ENCODE measurements at places on chromosomes 6 and 20.

DNA sequence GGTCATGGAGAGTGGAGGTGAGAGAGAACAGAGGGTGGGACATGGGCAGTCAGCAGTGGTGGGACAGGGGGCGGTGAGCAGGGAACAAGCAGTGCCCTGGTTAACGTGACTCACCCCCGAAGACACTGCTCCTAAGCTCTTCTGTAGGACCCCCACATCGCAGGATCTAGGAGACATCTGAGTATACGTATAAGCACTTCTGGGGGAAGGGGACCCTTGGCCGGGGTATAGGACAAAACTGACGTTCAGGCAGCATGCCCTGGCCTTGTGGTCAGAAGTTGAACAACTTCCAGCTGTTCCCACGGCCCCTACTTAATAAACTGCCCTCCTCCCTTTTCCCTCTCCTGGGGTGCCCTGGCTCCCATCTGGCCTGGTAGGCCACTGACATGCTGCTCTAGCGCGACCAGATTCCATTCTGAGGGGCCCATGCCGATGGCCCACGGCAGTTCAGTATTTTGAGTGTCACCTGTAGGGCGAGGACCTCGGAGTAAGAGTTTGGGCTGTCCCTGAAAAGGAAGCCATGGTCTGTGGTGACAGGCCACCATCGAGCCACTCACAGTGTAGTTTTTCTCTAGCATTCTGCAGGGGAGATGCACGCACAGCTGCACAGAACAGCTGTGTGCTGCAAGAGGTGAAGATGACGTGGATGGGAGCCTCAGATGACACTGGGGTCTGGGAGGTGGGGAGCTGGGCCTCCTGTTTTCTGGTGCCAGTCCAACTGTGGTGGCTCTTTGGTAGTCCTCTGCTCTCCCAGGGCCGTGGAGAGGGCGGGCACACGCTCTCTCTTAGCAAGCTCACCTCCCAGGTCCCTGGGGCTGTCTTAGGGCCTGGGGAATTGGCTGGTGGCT, 38.4 kb downstream of the PPP1R3G start:
- no peak for DNase-seq

GRCh38 chr6:105964979-105965760, 121.0 kb upstream of the PRDM1 start:
- no peak for DNase-seq

- no peak for DNase-seq
Measured at GRCh38 chr6:112485827-112486212, 138.7 kb downstream of the RFPL4B start.

- peak; percentile 8 for DNase-seq
Measured at GRCh38 chr6:138454981-138455706, 44.1 kb downstream of the NHSL1 start.

DNA sequence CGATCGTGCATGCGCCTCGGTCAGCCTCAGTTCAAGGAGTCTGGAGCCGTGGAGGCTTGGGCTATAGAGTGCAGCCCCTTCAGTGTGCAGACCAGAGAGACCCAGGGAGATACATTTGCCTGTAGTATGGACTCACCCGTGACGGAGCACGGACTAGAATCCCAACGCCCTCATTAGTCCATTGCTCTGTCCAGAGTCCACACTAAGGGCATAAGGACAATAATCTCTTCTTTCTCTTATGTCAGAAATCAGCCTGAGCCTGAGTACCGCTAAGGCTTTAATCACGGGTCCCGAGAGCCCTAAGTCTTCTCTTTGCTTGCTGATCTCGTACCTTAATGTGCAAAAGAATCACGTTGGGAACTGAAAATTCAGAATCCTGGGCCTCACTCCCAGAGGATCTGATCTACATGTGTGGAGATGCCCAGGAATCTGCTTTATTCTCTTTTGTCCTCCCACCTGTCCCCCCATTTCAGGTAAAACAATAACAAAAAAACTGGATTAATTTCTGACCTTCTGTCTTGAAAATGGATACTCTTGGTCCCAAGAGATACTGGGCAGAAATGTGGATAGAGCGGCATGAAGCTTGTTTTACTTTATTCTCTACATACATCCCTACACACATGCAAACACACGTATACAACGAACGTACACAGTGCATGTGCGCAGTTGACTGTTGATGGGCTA, 671 bp downstream of the BPHL start:
- DNase-seq: no peak

DNA sequence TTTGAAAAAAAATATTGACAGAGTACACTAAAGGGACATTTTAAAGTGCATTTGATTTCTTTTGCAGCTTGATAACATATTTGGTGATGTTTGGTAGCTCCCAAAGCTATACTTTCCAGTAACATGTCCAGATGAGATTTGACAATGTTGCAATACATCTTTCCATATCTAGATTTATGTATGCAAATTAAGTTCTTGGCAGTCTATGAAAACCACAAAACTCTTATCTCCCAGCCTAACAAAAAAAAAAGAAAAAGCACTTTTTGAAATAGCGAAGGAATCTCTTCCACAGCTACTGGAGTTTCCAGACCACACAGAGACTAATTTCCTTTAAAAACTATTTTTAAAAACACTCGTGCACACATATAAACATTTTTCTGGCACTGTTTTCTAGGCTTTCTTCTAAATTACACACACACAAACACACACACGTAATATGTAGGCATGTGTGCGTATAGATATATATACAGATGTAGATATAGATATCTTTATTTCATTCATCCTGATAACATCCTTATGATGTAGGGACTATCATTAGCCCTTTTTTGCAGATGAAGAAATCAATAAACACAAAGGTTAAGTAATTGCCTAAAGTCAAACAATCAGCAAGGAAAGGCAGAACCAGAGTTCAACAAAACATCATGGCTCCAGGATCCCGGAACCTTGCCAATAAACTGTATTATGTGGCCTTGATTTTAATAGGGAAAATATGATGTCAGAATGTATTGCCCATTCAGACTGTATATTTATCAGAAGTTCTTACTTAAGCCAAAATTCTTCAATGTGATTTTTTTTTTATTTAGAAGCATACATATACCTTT, 93.3 kb downstream of the ADGRB3 start:
- DNase-seq: no peak

- DNase-seq: no peak
Measured at GRCh38 chr20:31815408-31816188, 3.6 kb upstream of the MYLK2 start.

GRCh38 chr20:48972816-48973215, 51.3 kb downstream of the ARFGEF2 start:
- DNase-seq: no peak

DNA sequence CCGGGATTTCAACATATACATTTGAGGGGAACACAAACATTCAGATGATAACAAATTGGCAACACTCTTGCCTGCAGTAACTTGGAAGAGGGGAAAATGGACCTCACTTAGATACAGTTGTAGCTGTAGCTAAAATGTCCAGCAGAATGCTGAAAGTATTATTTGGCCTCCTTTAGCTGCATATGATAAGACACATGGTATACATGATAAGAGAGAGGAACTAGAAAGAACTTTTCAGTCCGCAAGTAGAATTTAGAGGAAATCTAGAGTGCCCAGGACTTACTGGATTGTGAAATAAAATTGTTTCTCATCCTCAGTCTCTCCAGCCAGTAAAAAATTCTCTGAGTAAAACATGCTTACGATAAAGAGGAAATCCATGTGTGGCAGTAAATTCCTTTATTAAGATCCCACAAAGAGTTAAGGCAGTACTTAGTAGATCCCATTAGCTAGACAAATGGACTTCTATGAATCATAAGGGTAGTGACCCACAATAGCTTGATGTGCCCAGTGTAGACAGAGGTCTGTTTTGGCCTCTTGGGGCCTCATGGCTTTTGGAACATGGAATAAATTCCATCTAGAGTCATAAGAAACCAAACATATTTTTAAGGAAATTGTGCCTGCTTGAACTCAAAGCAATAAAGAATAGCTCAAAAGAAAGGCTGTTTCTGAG, 87.9 kb upstream of the RBM24 start:
- no peak for DNase-seq

DNA sequence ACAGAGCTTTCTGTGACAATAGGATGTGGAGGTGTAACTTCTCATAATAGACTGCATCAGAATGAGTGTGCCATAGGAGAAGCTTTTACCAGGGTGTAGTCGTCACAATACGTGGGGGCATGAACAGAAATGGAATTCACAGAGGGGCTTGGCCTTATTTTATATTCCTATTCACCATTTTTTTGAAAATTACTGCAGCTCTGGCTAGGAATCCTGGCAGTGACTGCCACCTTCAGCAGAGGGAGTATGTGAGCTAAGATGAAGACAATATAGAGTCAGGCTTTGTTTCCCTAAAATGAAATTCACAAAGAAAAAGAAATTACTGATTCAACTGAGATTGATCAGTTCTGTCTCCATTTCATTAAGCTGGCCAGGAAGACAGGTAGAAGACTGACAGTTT, 13.9 kb downstream of the TOMM6 start:
- no peak for DNase-seq

GRCh38 chr6:37106982-37107491, 62.9 kb upstream of the PIM1 start:
- DNase-seq: no peak

DNA sequence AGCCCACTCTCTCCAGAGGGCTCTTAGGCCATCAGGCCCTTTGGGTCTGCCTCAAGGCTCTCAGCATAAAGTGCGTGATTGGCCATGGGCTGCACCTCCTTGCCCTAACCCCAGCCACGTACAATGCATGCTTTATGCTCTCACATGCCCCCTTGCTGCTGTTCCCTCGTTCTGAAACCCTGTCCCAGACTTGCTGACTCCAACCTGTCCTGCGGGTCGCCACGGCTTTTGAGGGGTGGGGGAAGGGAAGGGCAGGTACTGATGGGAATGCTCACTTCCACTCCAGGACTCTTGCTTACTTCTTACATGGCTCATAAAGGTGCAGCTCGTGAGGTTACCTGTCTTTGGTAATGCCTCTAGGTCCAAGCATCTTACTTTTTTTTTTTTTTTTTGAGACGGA, 6.0 kb downstream of the ARMC12 start:
- no peak for DNase-seq

DNA sequence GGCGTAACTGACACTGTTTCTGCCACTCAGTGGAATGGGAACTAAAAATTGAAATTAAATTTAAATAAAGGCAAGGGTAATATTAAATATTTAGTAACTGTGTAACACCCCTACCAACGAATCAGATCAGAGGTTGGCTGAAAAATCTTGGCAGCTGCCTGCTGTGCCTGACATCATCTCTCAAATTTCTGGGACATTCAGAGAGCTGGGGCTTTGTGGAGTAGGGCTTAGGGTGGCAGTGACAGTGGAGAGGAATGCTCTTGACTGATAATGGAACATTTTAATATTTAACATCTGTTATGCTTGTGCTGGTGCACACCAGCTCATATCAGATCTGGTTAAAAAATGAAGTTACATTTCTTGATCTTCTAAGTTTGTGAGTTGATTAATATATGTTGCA, 62.2 kb downstream of the RFPL4B start:
- no peak for DNase-seq

- no peak for DNase-seq
Measured at GRCh38 chr6:11152581-11152980, 41.1 kb upstream of the ERVFRD-1 start.

DNA sequence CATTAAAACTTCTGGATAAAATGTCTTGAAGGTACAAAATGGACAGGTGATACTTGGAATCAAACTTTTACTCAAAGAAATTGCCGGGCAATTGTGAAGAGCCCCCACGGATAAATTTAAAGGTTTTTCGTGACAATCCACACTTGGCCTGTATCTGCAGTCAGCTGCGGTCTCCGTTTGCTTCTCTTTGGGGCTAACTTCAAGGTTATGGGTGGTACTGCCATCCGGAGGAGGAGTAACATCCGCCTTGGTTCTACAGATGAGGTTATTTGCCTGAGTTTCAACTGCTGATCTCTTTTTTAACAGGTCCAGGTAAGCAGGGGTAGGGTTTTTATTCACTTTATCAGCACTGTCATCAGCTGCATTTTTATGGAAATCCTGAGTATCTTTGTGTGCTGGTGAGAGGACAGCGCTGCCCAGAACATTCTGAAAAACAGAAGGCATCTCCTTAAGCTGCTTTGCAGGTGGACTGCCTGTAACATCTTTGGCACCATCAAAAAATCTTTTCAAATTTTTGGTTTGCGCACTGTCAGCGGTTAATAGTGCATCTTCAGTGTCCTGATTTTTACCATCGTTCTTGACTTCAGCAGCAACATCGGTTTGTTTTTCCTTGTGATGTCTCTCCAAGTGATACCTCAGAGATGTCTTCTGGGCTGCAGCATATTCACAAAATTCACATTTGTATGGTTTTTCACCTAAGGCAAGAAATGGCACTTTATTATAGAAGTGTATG, 16.9 kb downstream of the ZNF217 start:
- DNase-seq: no peak

- no peak for DNase-seq
Measured at GRCh38 chr6:145814035-145814500, 527 bp downstream of the FBXO30 start.

DNA sequence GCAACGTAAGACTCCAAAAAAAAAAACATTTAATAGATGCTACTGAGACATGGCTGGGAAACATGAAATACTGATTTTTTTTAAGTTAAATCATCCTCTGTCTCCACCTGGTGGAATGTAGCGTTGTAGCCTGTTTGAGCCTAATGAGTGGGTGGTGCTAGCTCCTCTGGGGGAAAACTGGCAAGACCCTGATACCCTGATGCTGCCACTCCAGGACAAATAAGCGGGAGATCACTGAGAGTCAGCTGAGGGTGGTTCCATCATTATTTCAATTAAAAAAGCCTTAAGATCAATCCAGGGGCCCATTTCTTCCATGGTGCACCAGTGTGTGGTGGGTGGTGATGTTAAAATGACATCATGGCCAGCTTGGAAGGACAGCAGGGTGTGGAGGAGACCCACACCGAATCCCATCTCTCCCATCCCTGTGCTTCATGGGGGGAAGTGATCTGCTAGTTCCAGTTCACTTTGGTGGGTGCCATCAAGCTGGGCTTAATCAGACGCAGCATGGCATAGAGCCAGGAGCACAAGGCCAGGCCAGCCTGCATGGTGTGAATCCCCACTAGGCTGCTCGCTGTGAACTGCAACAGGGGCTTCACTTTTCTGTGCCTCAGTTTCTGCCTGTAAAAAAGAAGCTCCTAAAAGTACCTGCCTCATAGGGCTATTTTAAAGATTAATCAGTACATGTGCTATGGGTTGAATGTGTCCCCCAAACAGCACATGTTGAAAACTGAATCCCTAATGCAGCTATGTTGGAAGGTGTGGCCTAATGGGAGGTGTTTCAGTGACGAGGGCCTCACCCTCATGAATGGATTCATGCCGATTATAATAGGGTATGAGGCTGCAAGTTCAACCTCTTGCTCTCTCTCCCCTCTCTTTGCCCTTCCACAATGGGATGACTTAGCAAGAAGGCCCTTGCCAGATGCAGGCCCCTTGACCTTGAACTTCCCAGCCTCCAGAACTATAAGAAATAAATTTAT, 13.0 kb upstream of the MRPS10 start:
- DNase-seq: no peak

- DNase-seq: no peak
Measured at GRCh38 chr6:170174124-170174770, 116.6 kb downstream of the DLL1 start.

GRCh38 chr6:45690846-45691245, 313.1 kb upstream of the SUPT3H start:
- DNase-seq: no peak

DNA sequence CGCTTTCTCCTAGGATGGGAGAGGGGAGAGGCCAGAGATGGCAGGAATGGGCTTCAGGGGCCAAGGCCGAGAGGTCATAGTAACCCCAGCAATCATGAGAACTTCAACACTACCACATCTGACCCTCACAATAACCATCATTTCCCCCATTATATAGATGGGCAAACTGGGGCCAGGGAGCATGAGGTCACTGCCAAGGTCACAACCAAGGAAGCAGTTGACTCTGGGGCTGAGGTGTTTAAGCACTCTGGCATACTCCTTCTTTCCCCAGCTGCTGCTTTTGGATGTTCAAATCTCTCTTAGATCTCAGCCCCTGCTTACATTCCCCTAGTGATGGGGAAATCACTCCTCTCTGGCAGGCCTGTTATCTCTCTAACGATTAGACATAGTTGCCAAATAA, 39.6 kb downstream of the CDH22 start:
- DNase-seq: no peak

Measured in activated T-helper 1 cell treated with anti-CD3 and anti-CD28 coated beads, Interleukin-2, amount 50 U/mL, for 16 hours (primary cell).